A549 treated with DMSO at 1 μM for 4 hours (cell line): ENCODE measurements at places on chromosomes 1 and 21. TPM values are rescaled to one million over a fixed set of nuclear protein-coding genes. Genes with fewer than 3 reads are reported as not detected.

SIPA1L2 gene
- 8.2 to 9.5 TPM (median 9.3 TPM) in 5 replicates for total RNA-seq

CD34 gene
- not detected in 5 replicates for total RNA-seq

WLS gene
- total RNA-seq, result 16.7 to 20.6 TPM (median 19.7 TPM) in 5 replicates

PLA2G5 gene
- not detected in 5 replicates for total RNA-seq

IFNGR2 gene
- total RNA-seq, result 50.3 to 61.6 TPM (median 59.8 TPM) in 5 replicates

INPP5B gene
- total RNA-seq, result 4.7 to 5.4 TPM (median 5.1 TPM) in 5 replicates

HPDL gene
- 4.2 to 5.7 TPM (median 4.3 TPM) in 5 replicates for total RNA-seq
